ENCODE measurements at places on chromosomes 6 and 20. TPM values are rescaled to one million over a fixed set of nuclear protein-coding genes. Genes with fewer than 3 reads are reported as not detected.

Gene SLC24A3
- total RNA-seq: not detected

Gene C6orf141
- total RNA-seq: not detected

Gene SOD2
- 49.2 TPM for total RNA-seq

Gene ABT1
- 25.3 TPM for total RNA-seq

Gene TGM3
- total RNA-seq: not detected

Gene HCK
- 2.2 TPM for total RNA-seq

Gene ZCCHC3
- 34.8 TPM for total RNA-seq

Gene NKAIN2
- not detected for total RNA-seq

Gene PNPLA1
- total RNA-seq: not detected

Gene BPIFB2
- total RNA-seq: not detected

Gene SIRPB2
- total RNA-seq: not detected
